NCI-H2081 (cell line): ENCODE measurements at places on chromosomes 4 and X.

- no peak for DNase-seq
Observed at GRCh38 chr4:105632599-105632998, 75.9 kb downstream of the INTS12 start.

DNA sequence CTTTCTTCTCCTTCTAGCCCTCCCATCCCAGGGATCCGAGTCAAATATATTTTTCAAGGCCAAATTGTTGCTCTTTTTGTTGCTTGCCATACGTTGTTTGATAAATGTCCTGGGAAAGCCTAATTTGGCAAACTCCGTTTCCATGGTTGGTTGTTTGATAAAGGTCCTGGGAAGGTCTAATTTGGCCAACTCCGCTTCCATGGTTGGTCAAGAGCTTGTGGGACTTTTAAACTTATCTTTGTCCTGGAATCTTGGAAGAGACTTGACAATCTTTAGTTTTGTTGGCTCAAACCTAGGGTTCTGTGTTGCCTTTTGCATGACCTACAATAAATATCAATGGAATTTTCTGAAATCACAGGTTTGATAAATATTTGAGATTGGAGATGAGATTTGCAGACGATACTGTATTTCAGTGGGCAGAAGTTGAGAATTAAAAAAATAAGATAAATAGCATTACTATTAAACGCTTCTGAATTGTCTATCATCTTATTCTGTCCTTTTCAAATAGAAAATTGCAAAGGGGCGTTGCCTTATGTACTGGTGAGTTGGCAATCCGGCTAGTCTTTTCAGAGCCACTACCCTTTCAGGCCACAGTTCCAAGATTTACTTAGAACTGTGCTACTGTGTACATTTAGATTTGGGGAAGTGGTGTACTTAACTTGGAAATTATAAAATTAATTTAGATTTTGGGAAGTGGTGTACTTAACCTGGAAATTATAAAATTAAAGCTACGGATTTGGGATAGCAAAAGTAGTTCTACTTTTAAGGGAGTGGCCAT, 804 bp downstream of the OSTC start:
- DNase-seq, result no peak

- DNase-seq, result no peak
Observed at GRCh38 chr4:52112411-52112810, 61.3 kb downstream of the SPATA18 start.

GRCh38 chr4:92387459-92388069, 83.8 kb downstream of the GRID2 start:
- peak; percentile 16 for DNase-seq

GRCh38 chr4:76194325-76194724, 19.3 kb downstream of the SCARB2 start:
- DNase-seq, result no peak

GRCh38 chrX:19332983-19333382, 10.7 kb upstream of the PDHA1 start:
- peak; percentile 71 for DNase-seq

GRCh38 chrX:91137883-91138282, 296.8 kb upstream of the PABPC5 start:
- DNase-seq, result no peak
